OCI-LY7 (cell line): ENCODE measurements at places on chromosomes 1 and 21.

DNA sequence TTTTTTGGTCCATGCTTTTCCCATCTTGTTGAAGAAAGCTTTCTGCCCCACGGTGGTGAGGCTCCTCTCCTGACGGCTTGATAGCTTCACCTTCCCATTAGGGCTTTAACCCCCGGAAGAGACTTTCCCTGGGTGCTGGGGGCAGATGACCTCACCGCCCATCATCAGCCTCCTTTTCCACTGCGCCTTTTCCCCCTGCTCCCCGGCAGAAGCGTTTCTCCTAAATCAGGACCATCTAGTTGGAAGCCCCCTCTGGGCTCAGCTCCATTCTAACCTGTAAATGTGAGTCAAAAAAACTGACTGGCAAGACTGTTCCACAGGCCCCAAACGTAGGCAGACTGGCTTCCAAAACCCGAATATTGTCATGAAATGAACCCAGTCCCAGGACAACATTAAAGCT, 6.7 kb downstream of the POFUT2 start:
- no peak for DNase-seq

- no peak for DNase-seq
These were observed 470 bp upstream of the RTCA start for GRCh38 chr1:100265562-100265930.

GRCh38 chr21:38136201-38136600, 120.6 kb upstream of the KCNJ15 start:
- DNase-seq: no peak

DNA sequence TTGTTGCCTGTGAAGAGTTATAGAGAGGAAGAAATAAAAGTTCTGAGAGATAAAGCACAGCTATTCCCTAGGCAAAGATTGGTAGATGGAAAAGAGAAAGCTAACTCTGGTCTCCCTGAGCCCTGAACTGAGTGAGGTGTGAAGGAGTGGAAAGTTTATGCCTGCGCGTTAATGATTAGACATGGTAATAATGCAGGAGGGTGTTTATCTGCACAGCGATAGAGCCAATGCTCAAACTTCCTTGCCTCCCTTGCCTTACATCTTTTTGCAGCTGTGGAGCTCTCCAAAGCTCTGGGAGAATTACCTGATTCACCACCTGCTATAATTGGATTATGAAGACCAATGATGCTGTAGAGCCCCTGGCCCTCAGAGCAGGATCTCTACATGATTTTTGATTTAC, 32.8 kb upstream of the CHRM3 start:
- no peak for DNase-seq

GRCh38 chr1:17561247-17561548, 21.7 kb downstream of the ARHGEF10L start:
- DNase-seq: no peak

DNA sequence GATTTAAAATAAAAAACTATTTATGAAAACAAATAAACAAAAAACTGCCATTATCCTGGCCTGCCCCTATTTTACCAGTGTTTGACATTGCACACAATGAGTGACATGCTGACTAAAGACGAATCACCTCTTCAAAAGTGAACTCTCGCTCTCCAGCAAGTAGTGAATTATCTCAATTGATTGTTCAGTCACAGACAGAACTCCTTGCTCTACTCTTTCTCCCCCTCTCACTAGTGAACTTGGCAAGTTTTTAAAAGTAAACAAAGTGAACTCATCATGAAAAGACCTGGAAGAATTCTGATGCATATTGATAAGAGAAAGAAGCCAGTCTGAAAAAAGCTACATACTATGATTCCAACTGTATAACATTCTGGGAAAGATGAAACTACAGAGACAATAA, 4.7 kb upstream of the C1orf52 start:
- no peak for DNase-seq

DNA sequence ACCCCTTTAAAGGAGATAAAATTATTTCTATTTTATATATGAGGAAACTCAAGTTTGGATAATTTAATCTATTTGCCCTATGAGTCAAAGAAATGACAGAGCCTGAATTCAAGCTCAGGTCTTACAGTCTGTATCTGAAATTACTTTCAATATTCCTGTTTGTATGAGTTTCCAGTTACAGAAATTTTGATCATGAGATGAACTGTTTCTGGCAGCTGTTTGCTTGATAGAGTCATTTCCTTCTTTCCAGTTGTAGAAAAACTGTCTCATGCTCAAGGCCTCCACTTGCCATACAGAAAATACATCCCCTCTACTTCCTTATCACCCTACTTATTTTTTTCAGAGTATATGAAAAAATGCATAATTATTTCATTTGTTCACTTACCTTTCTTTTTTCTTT, 87.6 kb downstream of the PTPRC start:
- no peak for DNase-seq

DNA sequence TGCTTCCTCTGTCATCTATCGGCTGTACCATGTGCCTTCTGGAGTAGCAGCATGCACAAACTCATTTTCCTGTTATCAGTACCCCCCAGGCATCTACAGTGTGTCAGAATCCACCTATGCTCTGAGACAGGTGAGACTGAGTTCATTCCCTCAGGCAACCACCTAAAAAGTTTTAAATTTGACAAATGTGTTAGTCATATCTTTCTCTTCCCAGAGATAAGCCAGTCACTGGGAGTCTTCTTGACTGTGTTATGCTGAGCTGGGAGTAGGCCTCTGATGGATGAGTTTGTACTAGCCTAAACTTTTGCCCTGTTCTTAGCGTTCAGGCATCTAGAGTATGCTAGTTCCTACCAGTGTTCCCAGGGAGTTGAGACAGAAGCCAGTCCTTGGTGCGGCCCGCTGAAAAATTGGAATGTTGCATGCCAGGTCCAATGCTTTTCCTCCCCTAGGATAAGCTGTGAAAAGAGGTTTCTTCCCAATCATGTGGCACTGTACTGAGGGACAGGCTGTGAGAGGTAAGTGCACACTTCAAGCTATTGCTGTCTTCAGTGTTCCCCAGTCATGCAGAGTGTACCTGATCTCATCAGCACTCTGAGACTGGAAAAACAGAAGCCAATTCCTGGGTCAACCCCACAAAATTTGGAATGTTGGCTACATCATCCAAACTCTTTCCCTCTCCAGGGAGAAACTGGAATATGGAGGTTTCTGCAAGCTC, 1202.3 kb downstream of the NCAM2 start:
- no peak for DNase-seq

DNA sequence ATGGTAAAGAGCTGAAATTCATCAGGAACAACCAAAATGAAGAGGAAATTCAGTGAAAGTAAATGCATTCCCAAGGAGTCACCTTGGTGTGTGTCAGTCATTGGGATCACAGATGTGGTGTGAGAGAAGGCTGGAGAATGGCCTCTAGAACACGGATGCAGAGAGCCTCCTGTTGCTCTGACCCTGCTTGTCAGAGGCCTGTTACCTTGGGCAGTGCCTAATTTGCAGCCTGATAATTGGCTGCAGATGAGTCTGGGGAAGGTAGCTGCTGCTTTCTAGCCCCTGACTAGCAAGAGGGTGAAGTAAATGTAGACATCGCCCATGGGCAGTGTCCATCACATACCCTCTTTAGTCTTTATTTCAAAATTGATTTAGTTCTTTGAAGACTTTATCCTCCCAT, 3.3 kb downstream of the GCSAML start:
- DNase-seq: no peak

GRCh38 chr21:29676395-29676794, 263.4 kb downstream of the GRIK1 start:
- DNase-seq: no peak

- no peak for DNase-seq
These were observed 161.4 kb downstream of the MAGI3 start for GRCh38 chr1:113551728-113552127.

DNA sequence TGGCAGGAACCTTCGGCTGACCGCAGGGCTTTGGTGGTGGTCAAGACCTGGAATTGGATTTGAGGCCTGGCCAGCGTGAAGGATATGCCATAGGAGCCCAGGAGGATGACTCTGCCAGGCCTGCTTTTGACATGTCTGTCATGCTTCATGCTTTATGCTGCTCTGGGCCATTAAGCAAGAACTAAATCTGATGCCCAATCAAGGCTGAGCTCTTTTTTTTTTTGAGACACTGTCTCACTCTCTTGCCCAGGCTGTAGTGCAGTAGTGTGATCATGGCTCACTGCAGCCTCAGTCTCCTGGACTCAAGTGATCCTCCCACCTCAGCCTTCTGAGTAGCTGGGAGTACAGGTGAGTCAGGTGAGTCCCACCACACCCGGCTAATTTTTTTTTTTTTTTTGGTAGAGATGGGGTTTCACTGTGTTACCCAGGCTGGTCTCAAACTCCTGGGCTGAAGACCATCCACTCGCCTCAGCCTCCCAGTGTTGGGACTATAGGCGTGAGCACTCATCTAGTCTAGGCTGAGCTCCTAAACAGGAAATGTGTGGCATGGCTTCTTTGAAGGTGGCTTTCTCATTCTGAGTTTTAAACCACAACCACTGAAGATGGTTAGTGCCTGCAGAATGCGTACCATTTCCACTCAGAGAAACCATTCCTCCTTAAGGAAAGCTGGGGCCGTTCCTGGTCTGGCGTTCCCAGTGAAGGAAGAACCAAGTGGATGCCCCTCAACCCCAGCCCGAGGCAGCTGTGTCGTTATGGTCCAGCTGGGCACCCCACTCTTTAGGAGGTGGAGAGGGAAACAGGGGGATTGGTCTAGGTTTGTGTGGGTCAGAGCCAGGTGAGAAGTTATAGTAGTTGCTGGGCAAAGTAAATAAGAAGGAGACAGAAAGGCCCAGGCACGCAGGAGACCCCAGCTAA, 34.2 kb upstream of the ATP5PO start:
- DNase-seq: no peak

GRCh38 chr1:245971711-245972085, 535.4 kb downstream of the SMYD3 start:
- no peak for DNase-seq

GRCh38 chr1:234874291-234875288, 254.0 kb downstream of the TOMM20 start:
- no peak for DNase-seq

- DNase-seq: peak; percentile 54
These were observed 107.3 kb upstream of the HNRNPU start for GRCh38 chr1:244971552-244972216.

GRCh38 chr1:186386725-186387383, 11.2 kb downstream of the ODR4 start:
- no peak for DNase-seq

- no peak for DNase-seq
These were observed 9.3 kb downstream of the COQ8A start for GRCh38 chr1:226949401-226949800.

DNA sequence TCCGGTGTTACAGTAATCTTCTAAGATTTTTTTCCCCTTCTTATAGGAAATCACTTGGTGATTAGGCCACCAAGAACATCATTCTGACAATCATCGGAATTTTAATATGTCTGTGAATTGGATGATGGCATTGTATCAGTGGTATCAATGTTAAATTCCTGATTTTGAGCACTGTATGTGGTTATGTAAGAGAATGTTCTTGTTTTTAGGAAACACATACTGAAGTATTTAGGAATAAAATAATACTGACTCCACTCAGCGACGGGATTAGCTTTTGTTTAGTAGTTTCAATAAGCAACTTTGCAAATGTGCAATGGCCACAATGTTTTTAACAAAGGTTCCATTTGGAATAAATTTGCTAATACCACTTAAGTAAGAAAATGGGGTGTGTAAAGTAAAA, 30.6 kb downstream of the COL6A1 start:
- DNase-seq: no peak

DNA sequence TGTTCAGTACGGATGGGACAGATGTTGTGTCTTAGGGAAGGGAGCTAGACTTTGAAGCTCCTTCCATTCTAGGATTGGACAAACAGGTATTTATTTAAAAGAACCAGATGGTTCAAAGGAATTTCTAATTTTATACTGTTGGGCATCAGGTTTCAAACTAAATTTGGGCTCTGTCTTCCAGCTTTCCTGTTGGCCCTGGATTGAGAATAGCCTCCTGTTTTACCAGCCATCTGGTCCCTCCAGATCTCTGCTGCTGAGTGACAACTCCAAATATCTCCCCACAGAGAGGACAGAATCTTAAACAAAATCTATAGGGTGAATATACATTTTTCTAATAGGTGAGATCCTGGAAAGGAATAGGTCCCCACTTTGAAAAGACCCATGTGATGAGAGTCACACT, 52.5 kb upstream of the CNIH3 start:
- no peak for DNase-seq

- DNase-seq: no peak
These were observed 53.9 kb upstream of the RBM15 start for GRCh38 chr1:110285316-110285715.

- DNase-seq: no peak
These were observed 15.1 kb downstream of the ABCG1 start for GRCh38 chr21:42234041-42234440.

DNA sequence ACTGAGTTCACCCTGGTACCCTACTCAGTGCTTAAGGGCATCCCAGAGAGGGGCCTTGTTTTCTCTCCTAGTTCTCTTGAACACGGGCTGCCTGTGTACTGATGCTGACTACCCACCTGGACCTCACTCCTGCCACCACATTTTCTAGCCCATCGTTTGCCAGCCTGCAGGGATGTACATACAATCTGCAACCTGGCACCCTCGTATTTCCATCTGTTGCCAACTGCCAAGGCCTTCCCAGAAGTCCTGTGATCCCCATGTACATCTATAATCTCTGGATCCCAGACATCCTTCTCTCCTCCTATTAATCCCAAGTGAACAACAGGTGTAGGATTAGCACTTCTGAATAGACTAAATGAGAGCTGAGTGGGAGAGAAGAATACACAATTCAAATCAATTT, 212.0 kb downstream of the SLC45A1 start:
- no peak for DNase-seq

DNA sequence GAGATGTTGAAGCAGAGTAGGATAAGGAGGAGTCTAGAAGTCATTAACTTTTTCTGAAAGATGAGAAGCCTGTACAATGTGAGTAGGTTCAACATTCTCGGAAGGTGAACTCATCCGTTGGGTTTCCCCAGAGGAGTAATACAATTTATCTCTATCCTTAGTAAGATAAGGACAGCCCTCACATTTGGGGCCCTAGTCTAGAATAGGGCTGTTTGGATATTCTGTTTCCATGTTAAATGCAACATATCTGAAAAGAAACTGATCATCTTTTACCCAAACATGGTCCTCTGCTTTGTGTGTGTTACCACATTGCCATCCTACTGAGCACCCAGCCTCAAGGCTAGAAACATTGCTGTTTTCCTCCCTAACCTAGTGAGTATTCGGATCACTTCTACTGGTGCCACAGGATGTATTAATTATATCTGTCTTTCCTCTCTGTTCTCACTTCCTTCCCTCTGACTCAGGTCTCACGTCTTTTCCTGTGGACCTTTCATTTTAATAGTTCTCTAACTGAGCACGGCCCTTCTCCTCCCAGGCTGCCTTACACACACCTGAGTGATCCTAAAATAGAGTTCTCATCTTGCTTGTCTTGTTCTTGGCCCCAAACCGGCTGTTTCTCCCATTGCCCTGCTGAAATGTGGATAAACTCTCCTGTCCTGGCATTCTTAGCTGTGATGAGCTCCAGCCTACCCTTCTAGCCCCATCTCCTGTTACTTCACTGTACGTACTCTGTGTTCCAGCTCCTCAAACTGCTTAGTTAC, 91.7 kb downstream of the CDC14A start:
- DNase-seq: peak; percentile 33

DNA sequence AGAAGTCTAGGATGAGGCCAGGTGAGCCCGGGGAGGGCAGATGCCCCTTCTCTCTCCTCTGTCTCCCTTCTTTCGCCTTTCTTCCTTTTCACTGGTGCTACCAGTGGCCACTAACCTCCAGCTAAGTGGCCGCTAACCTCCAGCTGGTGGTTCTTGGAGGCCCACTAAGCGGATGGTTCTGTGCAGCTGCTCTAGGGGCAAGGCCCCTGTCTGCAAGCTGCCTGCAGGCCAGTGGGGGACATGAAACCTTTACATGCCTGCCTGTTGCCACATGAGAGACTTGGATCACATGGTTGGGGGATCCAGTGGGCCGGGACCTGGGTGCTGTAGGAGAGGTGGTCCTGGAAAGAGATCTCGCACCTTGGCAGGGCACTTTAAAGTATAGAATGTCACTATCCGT, 17.7 kb downstream of the IKBKE start:
- DNase-seq: no peak
